ENCODE measurements at places on chromosomes 13 and 19.

DNA sequence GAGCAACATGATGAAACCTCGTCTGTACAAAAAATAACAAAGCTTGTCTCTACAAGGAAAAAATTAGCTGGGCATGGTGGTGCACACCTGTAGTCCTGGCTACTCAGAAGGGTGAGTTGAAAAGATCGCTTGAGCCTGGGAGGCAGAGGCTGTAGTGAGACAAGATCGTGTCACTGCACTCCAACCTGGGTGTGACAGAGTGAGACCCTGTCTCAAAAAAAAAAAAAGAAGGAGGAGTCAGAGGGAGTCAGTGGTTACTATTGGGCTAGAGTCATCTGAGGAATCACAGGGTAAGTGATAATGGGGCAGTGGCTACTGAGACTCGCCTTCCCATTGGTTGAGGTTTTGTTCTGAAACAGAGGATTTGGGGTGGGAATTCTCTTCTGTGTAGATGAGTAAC is 1.9 kb upstream of the GPI start:
- H3K4me1 ChIP-seq, result peaks cover 18% of the 10 kb centered on the region
- H3K27me3 ChIP-seq, result no peaks in the 10 kb centered on the region
- H3K27ac ChIP-seq, result no peak overlapping the region
- no peak for DNase-seq

- H3K36me3 ChIP-seq, result no peaks in the 10 kb centered on the region
- H3K4me3 ChIP-seq, result no peak overlapping the region
- no peaks in the 10 kb centered on the region for H3K4me1 ChIP-seq
- no peak overlapping the region for H3K27ac ChIP-seq
- no peak for DNase-seq
- no peaks in the 10 kb centered on the region for H3K27me3 ChIP-seq
Observed at GRCh38 chr19:39926170-39926760, 8.2 kb downstream of the FCGBP start.

DNA sequence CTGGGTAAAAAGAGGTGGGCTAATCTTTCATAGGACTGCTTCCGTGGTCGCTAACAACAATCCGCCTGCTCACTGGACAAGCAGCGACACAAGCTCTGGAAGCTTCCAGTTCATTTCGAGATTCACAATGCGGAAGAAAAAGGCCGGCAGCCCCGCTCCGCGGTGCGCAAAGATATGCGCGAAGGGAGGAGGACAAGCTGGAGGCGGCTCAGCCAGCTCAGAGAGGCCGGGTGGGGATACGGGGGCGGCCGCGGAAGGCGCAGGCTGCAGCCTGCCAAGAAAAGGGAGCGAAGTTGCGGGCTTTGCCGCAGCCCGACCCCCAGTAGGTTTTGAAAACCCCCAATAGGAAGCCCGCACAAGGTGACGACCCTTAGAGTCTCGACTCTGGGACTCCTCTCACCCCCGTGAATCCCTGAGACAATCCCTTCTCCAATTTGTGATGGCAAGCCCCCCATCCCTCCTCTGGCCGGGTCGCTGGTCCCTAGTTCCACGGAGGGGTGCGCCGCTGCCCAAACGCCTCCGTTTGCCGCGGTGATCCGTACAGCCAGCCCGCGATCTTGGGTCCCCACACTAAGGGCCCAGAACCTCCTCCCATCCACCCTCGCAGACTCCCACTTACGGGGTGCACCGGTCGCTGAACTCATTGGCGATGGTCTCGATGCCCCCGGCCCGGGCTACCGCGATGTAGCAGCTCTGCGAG is 697 bp downstream of the HSPH1 start:
- H3K27me3 ChIP-seq, result no peaks in the 10 kb centered on the region
- H3K4me1 ChIP-seq, result peaks cover 13% of the 10 kb centered on the region
- H3K27ac ChIP-seq, result peak overlapping the region; percentile 93
- peak; percentile 70 for DNase-seq
- peak overlapping the region; percentile 85 for H3K4me3 ChIP-seq

DNA sequence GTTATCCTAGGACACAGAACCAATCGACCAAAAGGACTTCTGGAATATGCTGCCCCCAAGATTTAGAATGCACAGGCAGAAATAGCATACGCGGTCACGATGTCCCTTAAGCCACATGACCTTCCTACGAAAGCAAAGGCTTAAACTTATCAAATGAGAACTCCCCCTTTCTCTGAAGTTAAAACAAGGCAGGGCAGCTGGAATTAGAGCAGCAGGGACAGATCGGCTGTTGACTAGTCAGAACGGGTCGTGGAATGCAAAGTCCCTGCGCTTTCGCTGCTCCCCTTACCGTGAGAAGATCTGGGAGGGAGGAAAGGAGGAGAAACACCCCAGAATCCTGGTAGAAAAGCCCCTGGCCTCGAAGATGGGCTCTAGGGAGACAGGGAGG is 799 bp upstream of the USPL1 start:
- peak; percentile 71 for DNase-seq
- peak overlapping the region; percentile 99 for H3K27ac ChIP-seq
- H3K4me1 ChIP-seq, result peaks cover 21% of the 10 kb centered on the region
- H3K4me3 ChIP-seq, result peak overlapping the region; percentile 93

GRCh38 chr19:42130254-42130573 is 2.0 kb downstream of the POU2F2 start:
- H3K4me1 ChIP-seq, result peaks cover 18% of the 10 kb centered on the region
- DNase-seq, result no peak
- H3K27ac ChIP-seq, result peak overlapping the region; percentile 52
- H3K27me3 ChIP-seq, result peaks cover 20% of the 10 kb centered on the region

DNA sequence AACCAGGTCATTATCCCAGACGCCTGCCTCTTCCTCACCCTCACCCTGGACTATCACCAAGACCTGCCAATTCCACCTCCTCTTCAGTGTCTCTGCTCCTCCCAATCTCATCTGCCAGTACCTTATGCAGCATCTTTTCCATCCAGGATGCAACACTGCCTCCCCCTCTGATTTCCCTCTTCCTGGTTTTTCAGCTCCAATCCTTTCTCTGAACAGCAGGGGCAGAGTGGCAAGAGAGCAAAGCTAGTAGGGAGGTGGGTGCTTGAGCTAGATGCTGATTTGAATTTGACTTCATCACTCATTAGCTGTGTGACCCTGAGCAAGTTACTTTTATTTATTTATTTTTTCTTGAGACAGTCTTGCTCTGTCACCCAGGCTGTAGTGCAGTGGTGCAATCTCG is 25.6 kb upstream of the CABP5 start:
- no peaks in the 10 kb centered on the region for H3K4me1 ChIP-seq
- no peak overlapping the region for H3K4me3 ChIP-seq
- DNase-seq, result no peak

DNA sequence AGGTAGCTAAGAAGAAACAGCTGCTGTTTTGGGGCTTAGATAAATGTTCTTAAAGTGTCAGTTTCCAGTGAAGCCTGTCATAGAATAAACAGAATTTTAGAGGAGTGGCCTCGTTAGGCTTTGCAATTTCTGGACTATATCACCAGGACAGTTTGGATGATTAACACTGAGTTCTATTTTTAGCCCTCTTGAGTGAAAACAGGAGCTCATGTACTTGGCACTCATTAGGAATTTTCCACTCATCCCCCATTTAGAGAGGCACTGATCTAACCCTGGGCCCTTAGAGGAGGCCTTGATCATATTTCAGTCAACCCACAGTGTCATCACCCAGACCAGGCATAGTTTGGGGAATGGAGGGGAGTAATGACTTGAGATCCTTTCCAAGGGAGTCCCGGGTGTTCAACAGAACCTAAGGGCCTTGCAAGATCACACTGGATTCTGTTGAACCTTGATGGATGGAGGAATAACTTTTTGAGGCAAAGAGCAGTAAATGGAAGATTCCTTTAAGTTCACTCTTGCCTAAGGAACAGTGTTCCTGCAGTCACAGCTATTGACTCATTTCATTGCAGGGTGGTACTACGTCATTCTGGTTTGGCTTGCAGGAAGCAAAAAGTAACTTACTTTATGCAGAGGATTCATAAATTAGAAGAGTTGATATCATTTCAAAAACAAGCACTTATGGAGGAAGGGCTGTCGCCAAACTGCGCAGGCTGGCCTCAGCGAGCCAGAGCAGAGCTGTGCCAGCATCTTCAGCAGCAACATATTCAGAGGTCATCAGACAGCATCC is 160.2 kb downstream of the SLC7A1 start:
- H3K27ac ChIP-seq, result peak overlapping the region; percentile 72
- H3K4me3 ChIP-seq, result no peak overlapping the region
- DNase-seq, result no peak
- no peaks in the 10 kb centered on the region for H3K36me3 ChIP-seq

DNA sequence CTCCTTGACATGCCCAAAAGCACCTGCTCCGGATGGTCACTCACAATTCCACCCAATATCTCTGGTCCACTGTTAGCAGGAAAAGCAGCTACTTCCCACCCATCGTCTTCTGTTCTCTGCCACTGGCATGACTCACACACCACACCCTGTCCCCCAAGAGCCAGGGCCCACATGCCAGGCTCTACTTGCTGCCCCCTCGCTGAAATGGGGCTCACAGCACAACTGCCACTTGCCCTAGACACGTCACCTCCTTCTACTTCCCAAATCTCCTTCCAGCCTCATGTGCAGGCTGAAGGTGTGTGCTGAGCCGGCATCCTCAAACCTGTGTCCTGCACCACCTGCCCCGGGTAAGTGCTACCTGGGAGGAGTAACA is 65.0 kb downstream of the TBC1D4 start:
- H3K4me3 ChIP-seq, result no peak overlapping the region
- no peak overlapping the region for H3K27ac ChIP-seq
- no peaks in the 10 kb centered on the region for H3K4me1 ChIP-seq
- H3K36me3 ChIP-seq, result no peaks in the 10 kb centered on the region
- no peak for DNase-seq

GRCh38 chr13:29758531-29759114 is 91.8 kb downstream of the UBL3 start:
- peak; percentile 70 for DNase-seq
- peaks cover under 1% of the 10 kb centered on the region for H3K4me1 ChIP-seq
- H3K36me3 ChIP-seq, result no peaks in the 10 kb centered on the region
- H3K4me3 ChIP-seq, result no peak overlapping the region
- no peak overlapping the region for H3K27ac ChIP-seq

DNA sequence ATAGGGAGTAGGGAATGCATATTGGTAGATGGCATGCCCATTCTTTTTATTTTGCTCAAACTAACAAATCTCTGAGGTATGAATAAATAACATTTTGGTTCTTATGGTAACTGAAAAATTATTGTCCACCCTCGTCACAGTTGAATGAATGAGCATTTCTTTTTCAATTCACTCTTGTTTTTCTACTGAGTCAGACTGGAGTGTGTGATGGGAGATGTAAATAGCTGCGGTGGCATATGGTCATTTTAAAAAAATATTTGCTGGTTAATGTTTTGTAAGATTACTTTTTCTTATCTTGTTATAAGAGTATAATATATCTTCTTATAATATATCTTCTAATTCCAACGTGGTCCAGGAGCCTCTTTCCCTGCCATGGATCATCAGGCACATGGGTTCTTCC is 586.5 kb downstream of the SLITRK5 start:
- DNase-seq, result no peak
- H3K36me3 ChIP-seq, result no peaks in the 10 kb centered on the region
- H3K27ac ChIP-seq, result no peak overlapping the region
- H3K4me3 ChIP-seq, result no peak overlapping the region
- no peaks in the 10 kb centered on the region for H3K27me3 ChIP-seq
- no peaks in the 10 kb centered on the region for H3K4me1 ChIP-seq

GRCh38 chr13:44296856-44297255 is 76.8 kb upstream of the SERP2 start:
- no peak overlapping the region for H3K4me3 ChIP-seq
- no peaks in the 10 kb centered on the region for H3K36me3 ChIP-seq
- DNase-seq, result no peak
- H3K27ac ChIP-seq, result no peak overlapping the region
- no peaks in the 10 kb centered on the region for H3K27me3 ChIP-seq

DNA sequence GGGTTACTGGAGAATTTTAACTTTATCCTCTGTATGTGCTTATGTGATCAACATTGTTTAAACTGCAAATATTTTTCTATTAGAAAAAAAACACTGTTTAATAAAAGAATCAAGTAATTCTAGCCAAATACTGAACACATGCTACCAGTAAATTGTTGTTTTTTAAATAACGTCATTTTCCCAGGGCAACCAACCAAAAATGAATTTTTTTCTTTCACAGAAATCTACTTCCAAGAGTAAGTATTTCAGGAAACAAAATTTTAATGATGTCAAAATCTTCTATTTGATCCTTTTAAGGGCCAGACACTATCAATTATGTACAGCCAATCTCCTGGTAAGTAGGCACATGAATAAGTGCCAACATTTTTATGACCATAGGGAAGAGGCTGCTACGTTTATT is 57.1 kb downstream of the TUBGCP3 start:
- no peaks in the 10 kb centered on the region for H3K36me3 ChIP-seq
- H3K4me3 ChIP-seq, result no peak overlapping the region
- H3K27me3 ChIP-seq, result no peaks in the 10 kb centered on the region
- H3K4me1 ChIP-seq, result no peaks in the 10 kb centered on the region
- DNase-seq, result no peak
- no peak overlapping the region for H3K27ac ChIP-seq

DNA sequence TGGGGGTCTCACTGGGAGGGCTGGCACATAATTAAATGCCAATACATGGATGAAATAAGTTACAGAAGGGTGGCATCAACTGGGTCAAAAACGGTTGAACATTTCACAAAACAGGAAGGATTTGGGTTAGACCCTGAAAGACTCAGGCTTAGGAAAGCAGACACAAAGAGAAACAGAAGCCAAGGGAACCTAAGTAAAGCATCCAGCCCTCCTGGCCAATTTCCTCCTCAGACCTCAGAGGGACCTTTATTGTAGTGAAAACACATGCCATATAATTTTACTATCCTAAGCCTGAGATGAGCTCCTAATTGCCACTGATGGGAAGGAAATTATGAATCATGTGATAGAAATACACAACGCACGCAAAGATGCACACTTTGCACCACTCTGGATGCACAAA is 12.1 kb upstream of the CEACAM3 start:
- peaks cover 6% of the 10 kb centered on the region for H3K4me1 ChIP-seq
- DNase-seq, result peak; percentile 27
- H3K27ac ChIP-seq, result peak overlapping the region; percentile 66
- H3K27me3 ChIP-seq, result peaks cover 22% of the 10 kb centered on the region
- no peaks in the 10 kb centered on the region for H3K36me3 ChIP-seq
- H3K4me3 ChIP-seq, result no peak overlapping the region

DNA sequence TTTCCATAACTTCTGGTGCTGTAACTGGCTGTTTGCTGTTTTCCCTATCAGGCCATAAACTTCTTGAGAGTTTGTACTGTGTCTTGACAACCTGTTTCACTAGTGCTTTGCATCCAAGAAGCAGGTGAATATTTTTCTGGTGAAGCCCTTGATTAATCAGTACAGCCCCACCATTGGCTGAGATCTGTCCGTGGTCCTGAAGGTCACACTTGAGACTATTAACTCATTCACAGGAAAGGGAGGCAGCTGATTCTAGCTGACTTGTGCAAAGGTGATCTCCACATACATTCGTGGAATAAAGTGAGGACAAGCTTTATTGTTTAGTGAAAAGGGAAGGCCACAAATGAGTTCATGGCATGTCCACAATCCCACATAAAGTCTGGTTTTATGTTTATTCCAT is 61.4 kb upstream of the ZNF835 start:
- no peak for DNase-seq
- H3K4me1 ChIP-seq, result no peaks in the 10 kb centered on the region
- no peaks in the 10 kb centered on the region for H3K27me3 ChIP-seq
- no peak overlapping the region for H3K4me3 ChIP-seq
- no peaks in the 10 kb centered on the region for H3K36me3 ChIP-seq
- H3K27ac ChIP-seq, result no peak overlapping the region
